ENCODE measurements at places on chromosomes 16 and 17.

DNA sequence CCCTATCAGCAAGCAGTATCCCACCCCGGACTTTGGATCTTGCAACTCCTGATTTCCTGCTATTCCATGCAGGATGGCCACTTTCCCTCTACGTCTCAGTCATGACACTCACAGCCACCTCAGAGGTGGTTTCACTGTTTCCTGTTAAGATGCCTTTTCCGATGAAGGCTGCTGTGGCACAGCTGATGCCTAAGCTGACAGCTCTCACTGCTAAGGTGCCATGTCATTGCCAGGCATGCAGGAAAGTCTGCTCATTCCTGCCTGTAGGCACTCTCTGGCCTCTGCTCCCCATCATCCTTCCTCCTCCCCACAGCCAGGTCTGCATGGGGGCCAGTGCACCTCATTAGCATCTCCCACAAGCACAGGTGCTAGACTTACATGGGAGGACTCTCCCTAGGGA is 173.0 kb downstream of the CBLN1 start:
- no peak for DNase-seq

- DNase-seq, result no peak
Observed at GRCh38 chr16:4894276-4895150, 42.4 kb downstream of the PPL start.

- DNase-seq, result peak; percentile 73
Observed at GRCh38 chr17:75571197-75571884, 16.3 kb upstream of the MYO15B start.

GRCh38 chr16:3987231-3987630 is 106.7 kb upstream of the CREBBP start:
- DNase-seq, result no peak

GRCh38 chr17:61698244-61698643 is 107.2 kb upstream of the NACA2 start:
- no peak for DNase-seq

DNA sequence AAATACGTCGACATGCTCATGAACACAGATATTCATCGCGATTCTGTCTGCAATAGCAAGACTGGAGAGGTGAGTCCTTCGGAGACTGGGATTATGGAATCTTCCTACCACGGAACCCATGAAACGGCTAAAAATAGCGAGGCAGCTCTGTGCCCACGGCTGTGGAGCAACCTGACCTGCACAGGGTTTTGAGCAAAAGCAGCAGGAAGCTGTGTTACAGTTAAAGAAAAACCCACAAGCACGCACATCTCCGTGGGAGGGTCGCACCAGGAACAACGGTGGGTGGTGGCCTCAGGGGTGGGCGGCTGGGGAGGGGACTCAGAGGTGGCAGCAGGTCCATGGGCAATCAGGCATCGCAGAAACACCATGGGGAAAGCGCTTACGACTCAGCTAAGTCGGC is 24.8 kb downstream of the SLC38A10 start:
- DNase-seq, result no peak

GRCh38 chr17:47687748-47688147 is 6.2 kb upstream of the TBKBP1 start:
- peak; percentile 85 for DNase-seq

- peak; percentile 59 for DNase-seq
Observed at GRCh38 chr16:14658063-14658462, 25.3 kb downstream of the BFAR start.

DNA sequence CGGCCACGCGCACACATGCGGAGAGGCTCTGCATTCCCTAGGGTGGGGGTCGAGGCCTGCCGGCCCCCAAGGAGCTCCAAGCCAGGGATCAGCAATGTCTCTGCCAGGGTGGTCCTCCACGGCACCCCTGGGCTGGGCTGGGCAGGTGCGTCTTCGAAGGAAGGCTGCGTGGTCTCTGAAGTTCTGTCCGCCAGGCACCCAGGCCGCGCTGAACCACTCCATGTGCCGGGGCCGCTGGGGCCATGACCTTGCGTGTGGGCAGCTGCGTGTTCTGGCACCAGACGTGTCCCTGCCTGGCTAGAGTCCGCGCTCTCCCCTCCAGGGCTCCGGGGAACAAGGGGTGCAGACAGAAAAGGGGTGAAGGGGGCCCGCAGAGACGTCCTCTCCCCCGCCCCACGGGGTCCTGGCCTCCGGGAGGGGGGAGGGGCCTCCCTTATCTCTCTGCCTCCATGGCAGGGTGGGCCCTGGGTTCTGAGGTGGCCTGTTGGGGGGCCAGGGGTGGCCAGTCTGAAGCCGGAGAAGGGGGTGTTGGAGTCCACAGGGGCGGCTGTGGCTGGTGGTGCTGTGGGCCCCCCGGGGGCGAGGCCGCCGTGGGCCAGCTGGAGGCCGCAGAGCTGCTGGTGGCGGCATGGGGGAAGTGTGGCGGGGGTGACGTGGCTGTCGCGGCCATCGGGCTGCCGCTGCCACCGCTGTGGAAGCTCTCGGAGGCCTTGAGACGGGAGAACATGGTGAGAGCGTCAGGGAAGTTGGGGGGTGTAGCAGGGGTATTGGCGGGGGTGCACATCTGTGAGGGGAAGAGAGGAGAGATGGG is 5.3 kb downstream of the UBALD1 start:
- DNase-seq, result no peak

GRCh38 chr17:36468903-36469635 is 17.4 kb upstream of the ZNHIT3 start:
- DNase-seq, result peak; percentile 49

DNA sequence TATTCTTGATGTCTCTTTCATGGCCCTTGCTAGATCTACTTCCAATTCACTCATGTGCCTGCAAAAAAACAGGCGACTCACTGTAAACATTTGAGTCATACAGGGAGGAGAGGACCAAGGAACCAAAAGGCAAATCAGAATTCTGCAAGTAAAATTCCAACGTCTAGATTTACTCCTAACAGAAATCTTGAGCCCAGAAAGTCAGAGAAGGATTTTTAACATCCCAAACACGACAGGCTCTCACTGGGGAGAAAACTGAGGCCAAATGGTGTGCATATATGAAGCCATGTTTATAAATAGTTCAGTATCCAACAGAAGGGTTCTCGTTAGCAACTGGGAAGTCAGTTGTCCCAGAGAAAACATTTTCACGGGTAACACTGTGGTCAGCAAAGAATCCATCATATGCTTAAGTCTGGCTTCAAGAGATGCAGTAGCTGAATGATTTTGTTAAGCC is 40.1 kb downstream of the LITAF start:
- no peak for DNase-seq

GRCh38 chr16:65388592-65388991 is 266.7 kb upstream of the CDH11 start:
- DNase-seq, result no peak

DNA sequence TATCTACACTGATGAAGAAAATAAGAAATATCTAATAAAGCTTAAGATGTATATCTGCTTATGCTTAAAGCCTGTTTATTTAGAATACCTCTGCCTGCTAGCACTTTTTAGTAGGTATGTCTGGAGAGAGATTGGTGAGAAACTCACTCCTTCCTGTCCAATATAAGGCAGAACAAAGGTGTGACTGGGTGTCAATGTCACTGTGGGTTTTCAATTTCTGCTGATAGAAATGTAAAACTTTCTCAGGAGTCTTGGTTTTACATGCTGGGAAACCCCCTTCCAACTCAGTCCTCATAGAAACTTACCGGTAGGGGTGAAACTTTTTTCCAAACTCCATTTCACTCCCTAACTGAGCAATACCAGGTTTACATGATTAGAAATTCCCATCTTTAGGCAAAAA is 17.8 kb upstream of the MPHOSPH6 start:
- no peak for DNase-seq

- DNase-seq, result no peak
Observed at GRCh38 chr16:31376705-31377104, 16.4 kb upstream of the ITGAD start.

DNA sequence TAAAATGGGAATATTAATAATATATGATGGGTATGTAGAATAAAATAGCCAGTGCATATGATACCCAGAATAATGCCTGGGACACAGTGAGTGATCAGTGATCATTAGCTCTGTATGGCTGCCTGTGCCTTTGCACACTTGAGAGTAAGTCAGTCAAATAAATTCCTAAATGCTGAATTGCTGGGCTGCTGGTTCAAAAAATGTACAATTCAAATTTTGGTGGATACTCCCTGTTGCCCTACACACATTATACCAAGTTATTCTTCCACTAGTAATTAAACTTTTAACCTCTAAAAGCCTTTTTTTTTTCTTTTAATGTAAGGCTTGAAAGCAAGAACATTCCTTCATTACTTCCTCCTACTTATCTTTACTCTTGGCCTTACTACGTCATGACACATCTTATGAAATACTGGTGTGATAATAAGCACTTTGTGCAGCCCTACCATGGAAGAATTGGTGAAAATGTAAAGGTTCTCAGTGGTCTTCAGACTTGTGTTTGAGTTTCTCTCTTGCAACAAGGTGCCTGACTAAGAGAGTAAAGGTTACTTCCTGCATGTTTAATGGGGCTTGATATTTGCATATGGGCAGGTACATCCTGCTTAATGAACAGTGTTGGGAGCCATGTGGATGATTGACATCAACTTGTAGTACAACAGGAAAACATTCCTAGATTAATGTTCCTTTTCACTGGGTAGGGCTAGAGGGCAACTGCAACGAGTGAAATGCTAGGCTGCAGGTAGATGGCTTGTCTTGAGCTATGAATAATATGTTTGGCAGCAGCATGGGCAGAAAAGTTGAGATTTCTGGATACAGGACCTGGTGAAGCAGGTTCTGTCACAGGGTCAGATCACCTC is 84.3 kb downstream of the PRKCA start:
- peak; percentile 47 for DNase-seq

DNA sequence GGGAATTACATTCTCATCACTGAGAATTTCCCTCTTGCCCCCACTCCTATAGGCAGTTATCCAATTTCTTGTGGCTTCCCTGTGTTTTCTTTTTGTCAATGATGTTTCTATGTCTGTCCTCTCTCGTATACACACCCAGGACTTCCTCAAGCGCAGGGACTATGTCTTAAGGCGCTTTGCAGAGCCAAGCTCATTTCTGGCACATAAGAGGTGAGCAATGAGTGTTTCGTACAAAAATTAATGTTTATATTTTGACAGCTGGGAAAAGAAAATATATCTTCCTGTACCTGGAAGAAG is 947 bp downstream of the DDX42 start:
- DNase-seq, result no peak

GRCh38 chr17:82838386-82839063 is 1.3 kb downstream of the ZNF750 start:
- no peak for DNase-seq

DNA sequence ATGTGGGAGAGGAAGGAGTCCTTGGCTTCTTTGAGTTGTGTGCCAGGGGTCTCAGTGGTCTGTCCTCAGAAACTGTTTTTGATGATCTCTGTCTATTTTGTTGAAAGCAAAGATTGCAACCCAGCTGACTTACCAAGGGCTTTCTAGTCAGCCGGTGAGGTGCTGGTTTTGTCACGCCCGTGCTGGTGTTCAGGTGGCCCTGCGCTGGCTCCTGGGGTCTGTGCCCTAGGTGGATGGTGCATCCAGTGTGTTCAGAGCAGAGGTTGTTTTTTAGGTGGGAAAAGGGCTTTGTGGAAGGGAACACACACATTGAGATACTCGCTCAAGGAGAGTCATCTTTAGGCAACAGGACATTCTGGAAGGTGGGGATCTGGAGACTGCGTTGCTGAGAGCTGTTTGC is 51.0 kb downstream of the BANP start:
- DNase-seq, result no peak

DNA sequence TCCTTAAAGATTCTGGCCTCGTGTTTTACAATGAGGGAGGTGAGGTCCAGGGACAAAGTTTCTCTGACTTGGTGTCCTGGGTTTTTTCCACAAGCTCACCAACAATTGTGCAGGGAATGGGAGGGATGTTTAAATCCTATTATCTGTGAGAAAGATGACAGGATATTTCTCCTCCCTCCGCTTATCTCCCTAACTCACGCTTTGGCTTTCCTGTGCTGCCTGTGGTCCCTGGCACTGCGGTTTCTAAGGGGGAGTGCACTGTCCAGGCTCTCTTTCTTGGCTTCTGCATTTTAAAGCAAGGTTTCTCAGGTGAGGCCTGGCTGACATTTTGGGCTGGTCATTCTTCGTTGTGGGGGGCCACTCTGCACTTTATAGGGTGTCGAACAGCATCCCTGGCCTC is 16.4 kb downstream of the GGA3 start:
- no peak for DNase-seq

GRCh38 chr17:32516450-32516849 is 29.7 kb downstream of the CDK5R1 start:
- no peak for DNase-seq

GRCh38 chr17:51674579-51675255 is 414.4 kb downstream of the UTP18 start:
- DNase-seq, result no peak

DNA sequence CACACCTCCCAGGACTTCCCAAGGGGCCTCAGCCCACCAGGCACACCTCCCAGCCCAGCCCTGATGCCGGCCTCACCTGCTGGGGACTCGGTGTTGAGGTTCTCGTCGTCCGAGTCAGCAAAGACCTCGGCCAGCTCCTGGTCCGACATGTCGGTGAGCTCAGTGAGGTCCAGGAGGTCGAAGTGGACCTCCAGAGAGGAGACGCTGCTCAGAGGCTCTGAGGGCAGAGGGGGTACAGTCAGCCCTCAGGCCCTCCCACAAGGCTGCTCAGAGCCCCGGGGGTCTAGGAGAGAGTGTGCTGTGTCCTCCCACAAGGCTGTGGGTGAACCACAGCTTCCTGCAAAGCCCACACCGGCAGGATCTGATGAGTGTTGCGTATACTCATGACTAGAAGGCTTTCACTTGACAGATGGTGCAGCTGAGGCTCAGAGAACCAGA is 10.5 kb downstream of the DBNDD1 start:
- DNase-seq, result no peak

GRCh38 chr17:14205992-14206461 is 30.6 kb downstream of the CDRT15 start:
- DNase-seq, result no peak

- peak; percentile 96 for DNase-seq
Observed at GRCh38 chr17:62800585-62800984, 7.5 kb downstream of the MARCHF10 start.

- DNase-seq, result no peak
Observed at GRCh38 chr17:10069301-10069700, 129.1 kb downstream of the GAS7 start.

- DNase-seq, result peak; percentile 63
Observed at GRCh38 chr16:73042807-73043206, 5.1 kb downstream of the ZFHX3 start.

GRCh38 chr17:28613931-28614381 is at the start of gene RSKR:
TSS of gene RSKR (minus strand) at chr17:28614185. CDS start at chr17:28614161, 24 bp downstream.
- no peak for DNase-seq

DNA sequence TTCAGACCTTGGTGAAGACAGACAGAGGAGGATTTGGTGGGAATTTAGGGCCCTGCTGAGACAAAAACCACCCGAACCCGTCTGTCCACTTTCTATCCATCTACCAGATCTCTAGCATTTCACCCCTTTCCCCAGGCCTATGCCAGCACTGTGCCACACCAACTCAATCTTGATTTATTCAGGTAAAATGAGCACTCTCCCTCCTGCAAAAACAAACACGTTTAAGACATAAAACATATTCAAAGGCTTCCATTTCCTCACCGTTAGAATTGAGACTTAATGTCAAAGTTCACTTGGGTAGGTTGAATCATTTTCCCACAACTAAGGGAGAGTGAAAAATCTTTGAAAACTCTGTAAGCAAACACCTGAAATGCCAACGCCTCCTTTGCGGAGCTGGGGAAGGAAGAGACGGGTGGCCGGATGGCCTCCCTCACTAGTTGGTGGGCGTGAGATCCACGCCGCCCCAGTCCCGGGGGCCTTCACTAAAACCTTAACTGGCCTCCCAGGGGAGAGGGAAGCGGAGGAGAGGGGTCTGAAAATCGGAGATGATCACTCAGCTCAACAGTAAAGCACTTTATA is 862 bp downstream of the DCAKD start:
- DNase-seq, result peak; percentile 78

- no peak for DNase-seq
Observed at GRCh38 chr17:10613775-10614513, 43.2 kb downstream of the MYH3 start.
